Activated effector memory CD4-positive, alpha-beta T cell treated with anti-CD3 and anti-CD28 coated beads, Interleukin-2, amount 50 U/mL, for 16 hours (primary cell): ENCODE measurements at places on chromosomes 1 and 21.

- DNase-seq: no peak
These were observed 61.6 kb downstream of the RNF187 start for GRCh38 chr1:228548788-228549187.

GRCh38 chr1:79791488-79792218, 785.1 kb upstream of the ADGRL4 start:
- no peak for DNase-seq

- DNase-seq: no peak
These were observed 21.2 kb downstream of the LRRN2 start for GRCh38 chr1:204664384-204664651.

- peak; percentile 78 for DNase-seq
These were observed 97.4 kb upstream of the SGIP1 start for GRCh38 chr1:66436378-66437135.

DNA sequence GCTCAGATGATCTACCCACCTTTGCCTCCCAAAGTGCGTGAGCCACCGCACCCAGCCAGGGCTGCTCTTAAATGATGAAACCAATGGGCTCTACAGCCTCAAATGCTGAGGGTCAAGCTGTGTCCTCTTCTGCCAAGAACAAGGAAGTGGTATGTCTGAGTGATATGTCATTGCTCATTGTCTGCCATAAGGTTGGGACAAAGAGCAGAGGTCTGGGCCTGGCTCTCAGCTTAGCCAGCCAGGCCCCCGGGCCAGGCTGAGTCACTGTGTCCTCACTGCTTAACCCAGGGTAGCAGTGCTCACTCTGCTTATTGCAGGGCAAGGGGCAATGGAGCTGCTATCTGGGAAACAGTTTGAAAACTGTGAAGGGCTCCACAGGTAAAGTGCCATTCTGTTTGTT, 8.3 kb upstream of the ETS2 start:
- no peak for DNase-seq

- DNase-seq: no peak
These were observed 462.4 kb upstream of the RGS18 start for GRCh38 chr1:191695865-191696264.

DNA sequence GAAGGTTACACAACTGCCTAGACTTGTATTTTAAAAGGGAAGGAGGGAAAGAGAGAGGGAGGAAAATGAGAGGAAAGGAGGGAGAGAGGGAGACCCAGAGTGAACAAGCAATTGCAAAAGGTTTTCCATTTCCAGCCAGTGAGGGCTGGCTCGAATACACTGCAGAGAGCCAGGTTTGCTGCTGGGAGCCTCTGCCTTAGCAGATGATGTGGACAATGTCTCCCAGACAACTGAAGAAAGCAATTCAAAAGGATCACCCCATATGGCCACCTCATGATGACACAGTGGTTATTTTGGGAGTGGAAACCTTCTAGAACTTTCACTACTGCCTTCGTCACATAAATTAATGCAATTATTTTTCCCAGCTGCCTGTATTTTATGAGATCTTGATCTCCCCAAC, 86.4 kb downstream of the BCAR3 start:
- no peak for DNase-seq

DNA sequence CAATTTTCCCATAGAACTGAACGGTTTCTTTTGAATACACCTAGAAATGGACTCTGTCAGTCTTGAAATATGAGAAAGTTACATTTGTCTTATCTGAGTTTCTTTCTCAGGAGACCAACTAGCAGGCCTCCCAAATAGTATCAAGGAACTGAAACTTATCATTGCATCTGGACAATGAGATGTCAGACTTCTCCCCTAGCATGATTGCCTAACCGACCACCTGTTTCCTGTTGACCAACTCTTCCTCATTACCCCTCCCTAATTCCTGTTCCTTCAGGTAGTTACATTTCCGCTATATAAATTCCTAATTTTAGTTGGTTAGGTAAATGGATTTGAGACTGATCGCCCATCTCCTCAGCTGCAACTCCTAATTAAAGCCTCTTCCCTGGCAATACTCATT, 1587.3 kb downstream of the NCAM2 start:
- no peak for DNase-seq

DNA sequence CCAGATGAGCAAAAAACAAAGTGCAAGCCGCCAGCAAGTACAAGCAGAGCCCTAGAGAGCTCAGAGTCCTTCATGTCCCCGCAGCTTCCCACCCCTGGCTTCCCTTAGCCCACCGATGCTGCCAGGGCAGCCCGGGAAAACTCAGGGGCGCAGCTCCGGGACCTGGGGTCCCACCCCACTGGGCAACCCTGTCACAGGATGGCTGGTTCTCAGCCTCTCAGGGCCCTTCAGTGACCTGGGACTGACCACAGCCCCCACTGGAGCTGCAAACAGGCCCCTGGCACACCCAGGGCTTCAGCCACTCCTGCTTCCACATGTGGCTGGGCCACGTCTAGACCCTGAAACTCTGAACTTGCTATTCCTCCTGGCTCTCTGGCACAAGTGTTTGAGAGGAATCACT, 49.5 kb downstream of the CHD5 start:
- no peak for DNase-seq

GRCh38 chr21:37983336-37984095, 67.3 kb upstream of the KCNJ6 start:
- no peak for DNase-seq

- DNase-seq: no peak
These were observed 2.5 kb upstream of the SLC25A44 start for GRCh38 chr1:156191292-156191964.

DNA sequence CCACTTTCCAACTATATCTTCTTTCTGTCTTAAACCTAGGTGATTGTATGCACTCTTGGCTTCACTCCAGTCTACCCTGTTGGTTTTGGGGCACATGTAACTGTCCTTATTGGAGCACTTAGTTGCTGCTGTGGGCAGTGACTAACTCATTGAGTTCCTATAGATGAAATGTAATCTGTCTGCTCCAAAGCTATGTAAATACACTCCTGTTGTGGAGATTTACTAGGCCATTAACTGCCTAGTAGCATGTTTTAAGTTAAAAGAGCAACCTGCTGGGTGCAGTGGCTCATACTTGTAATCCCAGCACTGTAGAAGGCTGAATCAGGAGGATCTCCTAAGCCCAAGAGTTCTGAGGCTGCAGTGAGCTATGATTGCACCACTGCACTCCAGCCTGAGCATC, 137.6 kb downstream of the ZMYM4 start:
- no peak for DNase-seq

DNA sequence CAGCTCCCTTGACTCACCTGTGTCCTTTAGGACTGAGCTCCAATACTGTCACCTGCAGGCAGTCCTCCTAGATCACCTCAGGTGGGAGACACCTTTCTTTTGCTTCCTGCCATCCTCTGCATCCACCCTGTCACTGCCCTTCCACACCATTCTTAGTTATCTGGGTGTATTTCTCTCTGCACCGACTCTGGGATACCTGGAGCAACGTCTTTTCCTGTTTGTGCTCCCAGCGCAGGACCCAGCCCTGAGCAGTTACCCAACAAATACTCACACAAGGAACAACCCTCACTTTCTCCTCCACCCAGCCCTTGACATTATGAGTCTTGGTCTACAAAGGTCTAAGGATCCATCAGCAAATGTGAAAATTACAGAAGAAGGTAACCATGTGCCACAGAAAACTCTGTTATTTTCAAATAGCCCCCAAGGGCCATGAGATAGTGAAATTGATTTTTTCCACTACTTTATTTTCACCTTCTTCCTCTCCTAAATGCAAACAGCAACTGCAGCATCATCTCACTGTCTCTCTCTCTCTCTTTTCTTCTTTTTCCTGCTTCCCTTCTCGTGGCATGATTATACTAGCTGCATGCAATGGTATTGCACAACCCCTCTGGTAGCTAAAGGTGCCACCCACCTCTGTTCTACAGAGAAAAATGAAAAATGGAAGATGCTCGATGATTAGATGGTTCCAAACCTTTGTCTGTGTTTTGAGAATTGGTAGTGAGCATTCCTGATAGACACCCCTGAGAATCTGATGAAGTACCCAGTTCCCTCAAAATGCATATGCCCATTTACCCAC, 89.0 kb downstream of the MIS18A start:
- DNase-seq: no peak
